ENCODE measurements at places on chromosomes 5 and 9.

GRCh38 chr9:32783168-32783891, at the start of gene TMEM215:
TSS of gene TMEM215 (plus strand) at chr9:32783540. CDS start at chr9:32784184, 644 bp downstream.
- peak; percentile 4 for DNase-seq

DNA sequence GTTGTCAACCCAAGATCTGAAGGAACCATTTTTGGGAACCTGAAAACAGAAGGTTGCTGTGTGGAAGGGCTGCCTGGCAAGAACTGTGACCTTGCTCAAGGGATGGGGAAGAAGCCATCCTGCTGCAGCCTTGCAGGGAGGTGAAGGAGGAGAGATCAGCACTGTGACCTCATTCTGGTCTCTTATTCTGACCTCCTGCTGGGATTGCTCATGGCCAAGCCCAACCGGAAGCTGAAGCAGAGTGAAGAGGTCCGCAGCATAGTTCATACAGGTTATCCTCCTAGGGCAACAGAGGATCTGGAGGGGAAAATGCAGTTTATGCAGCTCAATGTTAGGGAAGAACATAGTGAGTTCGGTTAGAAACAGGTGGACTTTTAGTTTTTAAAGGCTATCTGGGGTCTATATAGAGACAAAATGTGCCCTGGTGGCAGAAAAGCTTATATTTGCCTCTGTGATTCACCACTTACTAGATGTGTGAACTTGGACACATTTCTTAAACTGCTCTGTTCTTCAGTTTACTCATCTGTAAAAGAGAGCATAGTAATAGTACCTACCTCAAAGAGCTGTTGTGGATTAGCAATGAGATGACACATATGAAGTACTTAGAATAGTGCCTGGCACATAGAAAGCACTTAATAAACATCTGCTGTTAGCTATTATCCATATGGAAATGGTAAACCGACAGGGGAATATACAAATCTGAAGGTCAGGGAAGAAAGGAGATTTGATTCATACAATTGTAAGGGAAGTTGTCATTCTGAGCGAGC, 57.9 kb upstream of the BNC2 start:
- no peak for DNase-seq

- no peak for DNase-seq
Measured at GRCh38 chr5:148397968-148398595, 14.3 kb downstream of the FBXO38 start.

- DNase-seq: no peak
Measured at GRCh38 chr9:107721705-107722245, 232.2 kb upstream of the KLF4 start.

- no peak for DNase-seq
Measured at GRCh38 chr9:26463837-26464236, 428.8 kb downstream of the CAAP1 start.
